NCI-H748 treated with DMSO at 0.1 percent for 48 hours (cell line): ENCODE measurements at places on chromosomes 3 and 15.
A peak's percentile ranks its signal among the peaks of the same experiment; 100 is the strongest.

- no peak for DNase-seq
Measured at GRCh38 chr3:55160241-55160983, 232.6 kb upstream of the LRTM1 start.

GRCh38 chr3:73603762-73604171, 21.0 kb downstream of the PDZRN3 start:
- DNase-seq, result no peak

DNA sequence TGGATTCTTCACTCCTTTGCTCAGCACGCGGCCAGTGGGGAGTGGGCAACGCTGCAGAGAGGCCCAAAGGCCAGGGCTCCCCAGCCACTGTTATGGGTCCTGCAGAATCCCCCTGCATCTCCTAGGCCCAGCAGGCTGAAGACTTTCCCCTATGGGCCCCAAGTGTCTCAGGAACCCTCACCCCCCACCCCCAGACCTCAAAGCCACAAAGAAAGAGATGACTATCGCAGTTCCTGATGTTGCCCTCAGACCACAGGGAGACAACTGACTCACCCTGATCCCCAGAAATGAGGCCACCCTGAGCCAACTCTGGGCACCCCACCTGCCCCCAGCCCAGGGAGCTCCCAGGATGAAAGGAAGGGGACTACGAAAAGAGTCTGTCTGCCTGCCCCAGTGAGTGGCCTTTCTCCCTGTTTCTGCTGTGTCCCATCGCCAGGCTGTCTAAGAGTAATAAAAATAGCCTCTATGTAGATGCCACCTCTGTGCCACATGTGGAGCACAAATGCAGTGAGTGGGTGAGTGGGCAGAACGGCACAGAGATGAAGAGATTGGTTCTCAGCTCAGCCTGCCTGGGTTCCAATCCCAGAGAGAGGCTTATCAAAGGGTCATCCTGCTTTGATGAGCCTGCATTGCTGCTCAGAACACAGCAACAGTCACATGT, 283.0 kb downstream of the UACA start:
- no peak for DNase-seq

DNA sequence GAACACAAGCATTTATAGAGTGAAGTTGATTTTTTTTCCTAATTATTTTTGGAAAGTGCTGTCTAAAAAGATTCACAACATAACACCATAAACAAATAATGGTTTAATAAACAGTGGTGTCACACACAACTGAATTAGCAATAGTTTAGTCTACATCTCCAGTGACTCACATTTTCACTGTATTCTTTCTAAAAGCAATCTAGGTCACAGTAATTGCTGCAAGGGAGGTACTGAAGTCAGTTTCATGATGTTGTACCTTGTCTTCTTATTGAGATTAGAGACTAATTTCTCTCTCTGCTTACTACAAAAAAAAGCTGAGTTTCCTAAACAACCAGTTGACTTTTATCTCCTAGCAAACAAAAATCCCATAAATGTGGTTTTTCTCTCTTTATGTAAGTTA, 29.6 kb downstream of the PLSCR4 start:
- DNase-seq, result no peak

DNA sequence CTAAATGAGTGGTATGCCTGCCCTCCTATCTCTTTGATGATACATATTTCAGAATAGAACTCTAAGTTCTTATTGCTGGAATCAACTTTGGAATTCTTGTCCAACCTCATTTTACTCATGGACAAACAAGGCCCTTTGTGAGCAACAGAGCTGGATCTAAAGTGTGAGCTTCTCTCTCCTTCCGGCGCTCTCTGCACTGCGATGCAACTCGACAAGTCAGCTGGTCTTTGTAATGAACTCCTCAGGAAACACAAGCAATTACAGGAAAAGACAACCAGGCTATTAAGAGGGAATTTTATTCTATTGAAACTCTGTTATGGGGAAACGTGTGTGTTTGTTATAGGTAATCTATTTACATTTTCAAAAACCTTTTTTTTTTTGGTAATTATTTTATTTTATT, 20.3 kb upstream of the NRROS start:
- DNase-seq, result peak; percentile 4

GRCh38 chr15:69857250-69857649, 240.5 kb downstream of the TLE3 start:
- DNase-seq, result no peak

DNA sequence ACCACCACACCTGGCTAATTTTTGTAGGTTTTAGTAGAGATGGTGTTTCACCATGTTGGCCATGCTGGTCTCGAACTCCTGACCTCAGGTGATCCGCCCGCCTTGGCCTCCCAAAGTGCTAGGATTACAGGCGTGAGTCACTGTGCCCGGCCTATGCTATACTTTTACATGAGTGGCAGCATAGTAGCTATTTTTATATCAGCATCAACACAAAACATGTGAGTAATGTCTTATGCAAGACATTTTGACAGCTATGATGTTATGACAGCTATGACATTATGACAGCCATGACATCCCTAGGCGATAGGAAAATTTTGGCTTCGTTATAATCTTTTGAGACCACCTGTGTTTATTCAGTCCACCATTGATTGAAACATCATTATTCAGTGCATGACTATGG, 4.1 kb upstream of the NAALADL2 start:
- DNase-seq, result no peak

- DNase-seq, result no peak
Measured at GRCh38 chr15:75508840-75509532, 57.5 kb upstream of the SIN3A start.

DNA sequence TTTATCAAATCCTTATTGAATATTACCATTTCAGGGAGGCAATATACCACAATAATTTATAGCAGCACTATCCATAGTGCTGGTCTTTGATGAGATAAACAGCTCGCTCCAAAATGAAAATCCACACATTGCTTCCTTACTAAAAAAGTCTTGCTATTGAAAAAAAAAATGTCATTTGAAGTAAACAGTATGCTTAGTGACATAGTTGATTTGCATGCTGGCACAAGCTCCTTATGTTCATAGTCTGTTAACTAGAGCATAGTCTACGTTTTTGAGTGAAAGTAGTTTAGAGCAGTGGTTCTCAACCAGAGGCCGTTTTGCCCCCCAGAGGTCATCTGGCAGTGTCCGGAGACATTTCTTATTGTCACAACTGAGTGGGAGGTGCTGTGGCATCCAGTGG, 249.4 kb upstream of the PDZRN3 start:
- no peak for DNase-seq

- DNase-seq, result no peak
Measured at GRCh38 chr15:70271422-70272088, 173.8 kb upstream of the TLE3 start.

DNA sequence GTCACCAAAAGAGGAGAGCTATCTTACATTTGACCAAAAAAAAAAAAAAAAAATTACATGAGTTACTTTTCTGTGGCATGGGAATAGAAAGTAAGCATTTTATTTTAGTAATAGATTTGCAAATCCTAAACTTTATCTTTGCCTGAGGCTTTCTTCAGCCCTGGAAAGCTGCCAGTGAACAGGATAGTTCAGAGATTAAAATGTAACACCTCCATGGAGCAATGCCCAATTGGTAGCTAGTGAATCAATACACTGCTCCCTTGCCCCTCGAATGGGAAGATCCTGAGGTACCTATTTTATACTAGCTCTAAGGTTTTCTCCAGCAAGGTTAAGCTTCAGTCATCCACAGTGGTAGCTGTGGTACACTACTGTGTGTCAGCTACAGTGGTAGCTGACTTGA, 867.1 kb downstream of the NAALADL2 start:
- no peak for DNase-seq

DNA sequence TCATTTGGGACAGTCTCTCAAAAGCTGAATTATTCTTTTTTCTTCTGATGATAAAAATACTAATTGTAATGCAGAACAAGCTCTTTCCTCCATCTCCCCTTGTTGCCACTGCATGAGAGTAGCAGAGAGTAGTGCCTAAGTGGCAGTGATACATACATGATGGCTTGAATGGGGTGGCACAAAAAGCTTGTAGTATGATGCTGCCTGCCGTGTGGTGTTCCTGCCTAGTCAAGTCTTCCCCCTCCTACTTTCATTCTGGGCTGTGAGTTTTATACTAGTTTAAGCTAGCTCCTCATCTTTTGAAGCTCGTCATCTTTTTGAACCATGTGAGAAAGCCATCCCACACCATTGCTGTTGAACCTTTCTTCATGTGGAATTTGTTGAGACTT, 230.5 kb downstream of the NFKBIZ start:
- no peak for DNase-seq
